Cardiac septum (tissue), 1 donor: ENCODE measurements at places on chromosomes 2 and 18. TPM values are rescaled to one million over a fixed set of nuclear protein-coding genes. Genes with fewer than 3 reads are reported as not detected.

IRS1 gene
- 14.0 TPM for total RNA-seq

UGT1A7 gene
- not detected for total RNA-seq

ITGA6 gene
- 38.9 TPM for total RNA-seq

NEDD4L gene
- total RNA-seq = 49.3 TPM

DNA sequence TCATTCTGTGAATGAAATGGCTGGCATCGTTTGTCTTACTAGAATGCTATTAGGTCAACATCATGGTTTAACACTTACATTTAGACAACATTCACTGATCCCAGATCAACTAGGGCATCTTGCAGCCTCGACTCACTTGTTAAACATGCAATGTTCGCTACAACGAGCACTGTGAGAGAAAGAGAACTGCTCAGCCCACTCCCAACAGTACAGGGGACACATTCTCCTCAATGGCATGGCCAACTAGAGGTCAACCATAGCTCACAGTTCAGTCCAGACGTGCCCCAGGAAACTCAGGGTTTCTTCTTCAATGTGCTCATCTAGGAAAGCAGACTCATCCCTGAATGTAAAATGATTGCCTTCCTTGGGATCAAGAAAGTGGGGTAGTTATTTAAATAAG lies 5.9 kb downstream of the WIPF1 start:
- DNase-seq = no peak

- DNase-seq = peak; percentile 63
These were observed 6.0 kb upstream of the CDK5R2 start for GRCh38 chr2:218953366-218953954.

DNA sequence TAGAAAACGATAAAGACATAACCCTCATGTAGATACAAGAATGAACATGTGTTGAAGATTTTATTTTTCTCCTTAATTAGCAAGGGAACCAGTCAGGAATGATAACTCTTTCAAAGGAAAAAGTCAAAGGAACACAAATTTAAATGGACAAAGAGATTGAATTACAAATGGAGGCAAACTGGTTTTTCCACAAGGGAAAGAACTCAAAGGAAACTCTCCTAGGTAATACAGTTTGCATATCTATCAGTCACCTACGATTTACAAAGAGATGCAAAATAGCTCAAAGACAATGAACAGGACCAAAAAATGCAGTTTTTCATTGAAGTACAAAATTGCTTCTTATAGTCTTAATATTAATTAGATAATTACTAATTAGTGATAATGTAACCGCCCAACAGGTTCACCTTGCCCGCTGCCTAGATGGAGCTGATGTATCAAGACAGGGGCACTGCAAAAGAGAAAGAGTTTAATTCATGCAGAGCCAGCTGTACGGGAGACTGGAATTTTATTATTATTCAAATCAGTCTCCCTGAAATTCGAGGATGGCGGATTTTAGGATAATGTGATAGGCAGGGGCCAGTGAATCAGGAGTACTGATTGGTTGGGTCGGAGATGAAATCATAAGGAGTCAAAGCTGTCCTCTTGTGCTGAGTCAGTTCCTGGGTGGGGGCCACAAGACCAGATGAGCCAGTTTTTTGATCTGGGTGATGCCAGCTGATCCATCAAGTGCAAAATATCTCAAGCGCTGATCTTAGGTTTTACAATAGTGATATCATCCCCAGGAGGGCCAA lies 151.0 kb downstream of the TMEM17 start:
- no peak for DNase-seq

- DNase-seq = no peak
These were observed 5.2 kb upstream of the COMMD1 start for GRCh38 chr2:61900281-61900680.

- DNase-seq = no peak
These were observed 89.1 kb downstream of the FIGN start for GRCh38 chr2:163646687-163647086.
